Right lobe of liver (tissue), 6 donors: ENCODE measurements at places on chromosomes 7 and 10.

DNA sequence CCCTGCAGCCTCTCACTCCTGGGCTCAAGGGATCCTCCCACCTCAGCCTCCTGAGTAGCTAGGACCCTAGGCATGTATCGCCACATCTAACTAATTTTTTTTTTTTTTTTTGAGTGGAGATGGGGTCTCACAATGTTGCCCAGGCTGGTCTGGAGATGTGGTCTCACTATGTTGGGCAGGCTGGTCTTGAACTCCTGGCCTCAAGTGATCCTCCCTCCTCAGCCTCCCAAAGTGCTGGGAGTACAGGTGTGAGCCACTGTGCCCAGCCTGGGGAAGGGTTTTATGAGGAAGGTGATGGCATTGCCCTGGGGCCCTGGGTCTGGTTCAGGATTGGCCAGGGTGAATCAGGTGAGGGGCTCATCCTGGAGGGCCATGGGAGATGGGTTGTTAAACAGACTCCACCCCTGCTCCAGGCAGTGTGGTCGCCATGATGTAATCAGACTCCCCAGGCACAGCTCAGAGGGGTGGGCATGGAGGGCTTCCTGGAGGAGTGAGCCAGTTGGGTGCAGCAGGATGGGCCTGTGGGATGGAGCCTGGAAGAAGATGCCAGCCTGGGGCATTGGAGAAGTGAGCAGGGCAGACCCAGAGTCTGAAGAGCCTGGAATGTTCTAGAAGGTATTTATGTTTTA is 82.7 kb downstream of the MYL10 start:
- DNase-seq, result no peak

GRCh38 chr7:38656968-38657367 is 25.8 kb upstream of the AMPH start:
- no peak for DNase-seq

GRCh38 chr7:100888291-100888987 is 1.1 kb downstream of the UFSP1 start:
- DNase-seq, result no peak

- DNase-seq, result no peak
Measured at GRCh38 chr7:22444181-22444971, 55.6 kb downstream of the STEAP1B start.

- no peak for DNase-seq
Measured at GRCh38 chr7:82257118-82257695, 186.4 kb downstream of the CACNA2D1 start.

GRCh38 chr10:95254629-95255028 is 36.2 kb downstream of the PDLIM1 start:
- no peak for DNase-seq

DNA sequence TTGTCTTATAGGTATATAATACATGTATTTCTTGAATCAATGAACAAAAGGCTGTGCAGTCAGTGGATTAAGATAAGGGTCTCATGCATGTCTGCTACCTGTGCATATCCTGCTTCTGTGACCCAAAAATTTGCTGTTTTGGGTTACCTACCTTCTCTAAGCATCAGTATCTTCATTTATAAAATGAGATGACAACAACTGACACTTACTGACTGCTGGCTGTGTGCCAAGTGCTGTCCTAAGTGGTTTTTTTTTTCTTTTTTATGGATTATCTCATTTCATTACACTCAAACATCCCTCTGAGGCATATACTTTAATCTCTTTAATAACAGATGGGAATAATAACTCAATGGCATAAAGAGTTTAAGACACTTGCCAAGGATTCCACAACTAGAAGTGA is 2.1 kb downstream of the PDK4 start:
- DNase-seq, result no peak

DNA sequence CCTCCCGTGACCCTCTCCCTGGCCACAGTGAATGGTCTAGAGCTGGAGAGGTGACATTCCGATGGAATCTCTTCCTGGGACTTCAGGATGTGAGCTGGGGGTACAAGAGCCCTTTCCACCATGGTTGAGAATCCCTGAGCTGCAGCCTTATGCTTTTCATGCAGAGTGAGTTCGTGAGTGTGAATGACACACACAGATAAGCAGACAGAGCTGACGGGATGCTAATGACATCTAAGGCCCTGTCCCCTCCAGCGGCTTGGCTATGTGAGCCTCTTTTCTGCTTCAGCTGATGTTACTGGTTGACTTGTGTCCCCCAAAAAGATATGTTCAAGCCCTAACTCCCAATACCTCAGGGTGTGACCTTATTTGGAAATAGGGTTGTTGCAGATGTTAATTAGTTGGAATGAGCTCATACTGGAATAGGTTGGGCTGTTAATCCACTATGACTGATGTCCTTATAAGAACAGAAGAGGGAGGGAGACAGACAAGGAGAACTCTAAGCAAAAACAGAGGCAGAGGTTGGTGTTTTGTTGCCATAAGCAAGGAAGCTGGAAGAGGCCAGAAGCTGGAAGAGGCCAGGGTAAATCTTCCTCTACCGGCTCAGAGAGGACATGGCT is 111.1 kb upstream of the AFAP1L2 start:
- no peak for DNase-seq
